ENCODE measurements at places on chromosomes 3 and 15.
A peak's percentile ranks its signal among the peaks of the same experiment; 100 is the strongest.

GRCh38 chr3:15332405-15333098 lies at the start of gene SH3BP5:
TSS of gene SH3BP5 (minus strand) at chr3:15332586. CDS start at chr3:15332408, 178 bp downstream.
- DNase-seq = peak; percentile 66

DNA sequence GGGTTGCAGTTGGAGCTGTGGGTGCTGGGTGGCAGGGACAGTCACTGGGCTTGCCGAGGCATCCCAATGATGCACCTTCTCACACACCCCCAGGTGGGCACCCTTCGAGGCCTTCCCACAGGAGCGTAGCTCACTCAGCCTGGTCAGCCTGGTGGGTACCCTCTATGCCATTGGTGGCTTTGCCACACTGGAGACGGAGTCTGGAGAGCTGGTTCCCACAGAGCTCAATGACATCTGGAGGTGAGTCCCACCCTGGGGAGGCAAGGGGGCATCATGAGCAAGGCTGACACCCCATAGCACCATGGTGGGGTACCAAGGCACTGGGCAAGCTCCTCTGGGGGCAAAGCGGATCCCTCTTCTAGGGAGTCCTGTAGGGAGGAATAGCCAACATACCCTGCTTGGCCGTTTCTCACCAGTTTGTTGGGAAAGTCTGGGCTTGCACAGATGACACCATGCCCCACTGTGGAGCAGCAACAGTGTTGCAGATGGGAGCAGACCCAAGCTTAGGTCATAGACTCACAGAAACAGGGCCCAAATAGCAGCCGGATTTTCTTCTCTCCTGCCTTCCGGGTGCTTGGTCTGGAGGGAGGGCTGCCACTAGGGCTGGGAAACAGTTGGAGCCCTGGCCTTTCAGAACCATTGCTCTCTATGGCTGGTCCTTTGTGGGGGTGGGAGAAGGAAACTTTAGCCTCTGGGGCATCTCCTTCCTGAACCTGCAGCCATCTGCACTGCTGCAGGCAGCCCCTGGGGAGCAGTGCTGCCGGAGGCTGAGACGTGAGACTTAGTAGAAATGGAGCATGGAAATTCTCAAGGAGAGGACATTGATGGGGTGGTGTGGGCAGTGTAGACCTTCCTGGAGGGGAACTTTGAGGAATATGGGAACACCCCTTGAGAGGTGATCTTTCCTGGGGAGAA lies 5.7 kb downstream of the KLHL40 start:
- no peak for DNase-seq

DNA sequence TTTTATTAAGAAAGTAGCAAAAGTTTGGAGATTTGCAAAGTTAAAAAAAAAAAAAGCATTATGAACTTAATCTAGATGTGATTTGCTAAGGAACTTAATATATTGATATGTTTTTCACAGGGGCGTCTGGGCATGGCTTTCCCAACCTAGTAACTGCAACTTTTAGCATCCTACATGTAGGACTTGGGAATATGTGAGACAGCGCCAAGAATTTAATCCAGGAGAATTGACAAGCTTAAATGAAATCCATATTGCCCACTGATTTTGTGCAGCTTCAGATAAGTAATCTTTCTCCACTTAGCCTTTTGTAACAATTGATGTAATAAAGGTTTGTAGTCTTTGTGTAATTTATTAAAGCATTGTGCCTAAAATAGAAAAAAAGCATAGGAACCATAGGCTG lies 982 bp upstream of the GABPB1 start:
- DNase-seq = no peak

GRCh38 chr3:108471426-108471825 lies 39.0 kb downstream of the MYH15 start:
- no peak for DNase-seq

- DNase-seq = no peak
Observed at GRCh38 chr3:50430950-50431435, 71.7 kb upstream of the TMEM115 start.

GRCh38 chr15:77475898-77476297 lies 55.2 kb downstream of the HMG20A start:
- DNase-seq = no peak

DNA sequence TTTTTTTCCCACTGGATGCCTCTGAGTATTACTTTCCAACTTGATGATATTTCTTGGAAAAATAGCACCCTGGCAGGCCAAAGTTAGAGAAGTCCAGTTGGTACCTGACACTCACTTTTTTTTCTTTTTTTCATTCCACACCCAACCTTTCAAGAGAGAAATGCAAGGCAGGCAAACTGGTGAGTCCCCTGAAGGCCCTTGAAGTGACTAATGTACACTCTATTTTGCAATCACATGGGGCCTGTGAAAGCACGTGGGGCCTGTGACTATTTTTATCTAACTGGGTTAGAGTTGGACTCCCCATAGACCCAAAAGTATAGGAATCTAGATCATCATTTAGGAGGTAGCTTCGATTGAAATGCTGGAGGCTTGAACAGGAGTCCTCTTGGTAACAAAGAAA lies 316.7 kb downstream of the CHL1 start:
- no peak for DNase-seq

GRCh38 chr3:57026944-57027343 lies 33.5 kb upstream of the SPATA12 start:
- no peak for DNase-seq

- DNase-seq = no peak
Observed at GRCh38 chr15:85150130-85150480, 168.4 kb downstream of the PDE8A start.

DNA sequence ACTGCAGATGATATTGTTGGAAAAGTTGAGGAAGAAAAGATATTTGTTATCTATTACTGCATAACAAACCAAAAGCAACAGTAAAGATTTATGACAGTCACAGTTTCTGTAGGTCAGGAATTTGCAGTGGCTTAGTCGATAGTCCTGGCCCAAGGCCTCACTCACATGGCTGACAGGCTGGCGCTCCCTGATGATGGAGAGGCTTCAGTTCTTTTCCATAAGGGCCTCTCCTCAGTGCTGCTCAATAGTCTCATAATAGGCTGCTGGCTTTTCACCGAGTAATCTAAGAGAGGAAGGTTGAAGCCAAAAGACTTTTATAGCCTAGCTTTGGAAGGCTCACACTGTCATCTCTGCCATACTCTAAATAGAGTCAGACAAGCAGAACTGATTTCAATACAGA lies 17.7 kb downstream of the IREB2 start:
- no peak for DNase-seq

- DNase-seq = no peak
Observed at GRCh38 chr3:134697830-134698689, 47.2 kb upstream of the KY start.
